Hypothalamus (tissue), 51 donors: ENCODE measurements at places on chromosomes 3 and 15.

DNA sequence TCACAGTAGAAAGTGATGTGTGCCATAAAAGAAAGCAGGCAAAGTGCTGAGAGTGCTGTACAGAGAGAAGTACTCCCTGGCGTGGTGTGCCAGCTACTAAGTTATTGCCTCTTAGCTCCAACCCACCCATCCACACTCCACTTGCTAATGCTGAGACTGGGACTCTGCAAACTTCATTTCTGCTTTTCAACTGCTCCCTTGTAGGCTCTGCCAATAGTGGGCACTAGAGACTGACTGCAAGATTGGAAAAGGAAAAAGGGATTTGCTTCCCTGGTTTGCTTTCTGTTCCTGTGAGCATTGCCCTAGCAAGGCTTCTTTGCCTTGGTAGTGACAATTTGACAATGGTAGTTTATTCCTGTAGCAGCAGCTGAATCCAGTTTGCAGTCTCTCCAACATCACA is 56.5 kb upstream of the TMEM108 start:
- no peak for DNase-seq

GRCh38 chr15:26848498-26848897 is 18.4 kb upstream of the GABRA5 start:
- DNase-seq = no peak

DNA sequence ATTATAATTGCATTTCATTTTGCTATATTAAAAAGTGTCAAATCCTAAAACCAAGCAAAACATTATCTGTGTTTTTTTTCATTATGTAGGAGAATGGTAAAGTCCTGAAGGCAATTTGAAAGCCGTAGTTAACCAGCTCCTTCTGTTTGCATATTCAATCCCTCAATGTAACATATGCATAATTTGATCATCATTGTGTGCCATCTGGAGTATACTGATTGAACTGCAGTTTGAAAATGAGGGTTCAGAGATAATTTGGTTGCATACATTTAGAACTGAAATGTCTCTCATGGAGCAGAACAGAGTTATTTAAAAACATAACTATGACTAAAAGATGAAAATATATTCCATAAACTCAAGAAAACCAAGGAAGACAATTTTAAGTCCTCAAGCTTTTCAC is 518.6 kb downstream of the GBE1 start:
- no peak for DNase-seq

GRCh38 chr15:70289191-70289955 is 191.7 kb upstream of the TLE3 start:
- no peak for DNase-seq

- DNase-seq = no peak
These were observed 33.5 kb upstream of the MFSD1 start for GRCh38 chr3:158768361-158768787.

DNA sequence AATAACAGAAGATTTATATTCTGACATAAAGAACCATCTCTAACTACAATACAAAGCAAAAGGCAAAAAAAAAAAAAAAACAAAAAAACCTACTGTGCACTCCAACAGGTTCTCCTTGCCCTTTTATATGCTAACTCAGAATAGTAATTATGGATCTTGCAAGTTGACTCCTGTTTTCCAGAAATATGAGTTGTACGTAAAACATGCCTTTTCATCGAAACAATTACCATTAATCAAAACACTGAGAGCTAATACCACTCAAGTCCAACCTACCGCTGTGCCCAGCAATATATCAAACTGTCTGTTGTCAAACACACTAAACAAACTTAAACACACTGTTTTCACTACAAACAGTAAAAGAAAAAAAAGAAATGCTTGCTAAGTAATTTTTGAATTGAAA is 389.8 kb downstream of the TBC1D5 start:
- DNase-seq = no peak

DNA sequence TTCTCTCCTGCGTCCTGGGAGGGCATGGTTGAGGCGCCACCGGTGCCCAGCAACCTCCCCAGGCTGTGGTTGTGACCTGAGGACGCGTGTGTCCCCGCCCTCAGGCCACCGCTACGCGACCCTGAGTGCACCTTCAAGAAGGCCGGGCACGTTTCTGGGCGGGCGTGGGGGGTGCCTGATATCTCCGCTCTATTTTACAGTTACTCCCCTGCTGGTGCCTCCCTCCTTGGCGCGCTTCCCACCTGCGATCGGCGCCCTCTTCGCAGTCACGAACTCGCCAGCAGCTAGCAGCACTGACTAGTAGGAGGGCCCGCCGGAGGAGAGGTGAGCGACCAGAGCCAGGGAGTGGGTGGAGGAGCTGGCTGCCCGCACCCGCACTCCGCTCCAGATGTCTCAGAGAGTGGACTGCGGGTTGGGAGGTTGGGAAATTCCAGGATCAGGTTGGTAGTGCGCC is 43.2 kb upstream of the POLG start:
- no peak for DNase-seq

DNA sequence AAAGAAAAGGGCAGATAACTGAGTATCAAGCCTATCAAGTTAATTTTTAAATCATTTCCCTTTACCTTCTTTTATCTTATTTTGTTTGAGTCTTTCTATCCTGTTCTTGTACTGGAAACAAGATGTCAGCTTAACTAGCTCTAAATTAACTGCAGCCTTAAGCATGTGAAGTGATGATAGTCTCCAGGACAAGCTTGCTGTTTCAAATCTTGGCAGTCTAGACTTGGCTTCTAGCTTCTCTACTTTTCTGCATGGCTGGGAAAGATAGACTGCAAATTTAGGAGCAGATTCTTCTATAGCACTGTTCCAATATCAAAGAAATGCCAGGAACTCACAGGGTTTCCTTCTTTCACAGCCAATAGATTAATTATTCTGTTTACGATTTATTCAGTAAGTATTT is 1034.4 kb downstream of the TUSC7 start:
- no peak for DNase-seq

GRCh38 chr15:65028921-65029735 is at the start of gene MTFMT:
Gene MTFMT, minus strand, starts transcription at chr15:65029639. Its CDS starts 26 bp downstream, at chr15:65029613.
- DNase-seq = peak; percentile 72

DNA sequence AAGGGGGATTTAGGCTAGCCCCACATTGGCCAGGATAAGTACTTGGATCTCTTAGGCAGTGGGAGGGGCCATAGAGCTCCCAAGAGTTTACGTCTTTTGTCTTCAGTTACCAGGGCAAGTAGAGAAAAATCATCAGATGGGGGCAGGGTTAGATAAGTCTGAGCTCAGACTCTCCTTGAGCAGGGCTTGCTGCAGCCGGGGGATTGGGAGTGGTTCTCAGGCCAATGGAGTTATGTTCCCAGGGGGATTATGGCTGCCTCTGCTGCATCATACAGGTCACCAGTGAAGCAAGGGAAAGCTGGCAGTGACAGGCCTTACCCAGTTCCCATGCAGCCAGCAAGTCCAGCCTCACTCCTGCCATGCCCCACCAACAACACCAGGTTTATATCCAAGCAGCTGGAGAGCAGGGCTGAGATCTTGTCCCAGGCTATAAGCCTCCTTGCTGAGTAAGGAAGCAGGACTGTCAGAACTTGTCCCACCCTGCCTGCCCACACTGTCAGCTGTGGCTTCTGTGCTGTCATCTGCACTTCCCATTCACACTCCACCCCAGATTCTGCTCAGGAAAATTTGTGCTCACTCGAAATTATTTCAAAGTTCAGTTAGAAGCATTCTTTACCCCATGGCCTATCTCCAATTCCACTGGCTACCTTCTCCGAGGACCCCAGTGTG is 215.3 kb downstream of the FAM43A start:
- DNase-seq = no peak

DNA sequence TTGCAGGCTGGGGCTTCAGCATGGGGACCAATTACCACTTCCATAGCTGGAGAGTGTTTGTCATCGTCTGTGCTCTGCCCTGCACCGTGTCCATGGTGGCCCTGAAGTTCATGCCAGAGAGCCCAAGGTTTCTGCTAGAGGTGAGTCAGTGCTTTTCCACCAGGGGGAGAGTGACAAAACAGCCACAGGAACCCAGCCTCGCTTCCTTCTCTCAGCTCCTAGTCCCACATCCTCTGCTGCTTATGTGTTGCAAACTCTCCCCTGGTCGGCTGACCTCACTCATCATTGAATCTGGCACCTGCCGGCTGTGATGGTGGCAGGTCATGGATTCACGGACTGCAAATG is 158.3 kb downstream of the SV2B start:
- no peak for DNase-seq

DNA sequence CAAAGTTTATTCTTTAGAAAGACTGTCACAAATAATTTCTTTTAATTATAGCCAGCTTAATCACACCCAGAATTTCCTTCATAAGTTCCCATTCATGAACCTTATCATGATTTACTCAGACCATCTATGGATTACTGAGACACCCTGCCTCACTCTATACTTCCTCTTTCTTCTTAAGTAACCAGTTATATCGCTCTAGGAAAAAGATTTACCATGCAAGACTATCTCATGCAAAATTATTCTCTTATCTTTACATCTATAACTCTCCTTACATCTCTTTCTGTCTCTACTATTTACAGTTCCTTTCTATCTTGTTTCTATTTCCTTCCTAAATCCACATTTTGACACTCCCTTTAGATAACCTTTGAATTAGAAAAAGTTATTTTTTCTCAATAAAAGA is 316.8 kb downstream of the POLQ start:
- no peak for DNase-seq

GRCh38 chr15:67968966-67969365 is 85.1 kb upstream of the PIAS1 start:
- no peak for DNase-seq

- no peak for DNase-seq
These were observed 48.2 kb downstream of the C3orf85 start for GRCh38 chr3:109184726-109185125.

- DNase-seq = no peak
These were observed 66.2 kb downstream of the TAFA4 start for GRCh38 chr3:68866157-68866556.

- DNase-seq = no peak
These were observed 7.4 kb downstream of the MKRN3 start for GRCh38 chr15:23572844-23573243.

DNA sequence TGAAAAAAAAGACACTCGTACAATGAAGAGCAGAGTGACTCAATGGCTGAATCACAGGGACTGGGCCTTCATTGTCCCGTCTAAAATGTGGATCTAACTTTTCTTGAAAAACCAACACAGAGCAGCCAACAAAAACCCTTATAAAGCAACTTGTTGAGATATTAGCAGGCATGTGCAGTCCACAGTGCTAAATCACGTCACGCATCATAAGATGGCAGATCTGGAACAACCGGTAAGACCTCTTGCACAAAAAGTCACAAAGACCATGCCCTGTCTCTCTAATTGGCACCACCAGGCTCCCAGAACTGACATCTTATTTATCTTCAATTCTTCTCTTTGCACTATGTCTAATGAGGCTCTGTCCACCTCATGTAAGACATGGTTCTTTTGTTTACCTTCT is 177.0 kb downstream of the MAGI1 start:
- DNase-seq = no peak

DNA sequence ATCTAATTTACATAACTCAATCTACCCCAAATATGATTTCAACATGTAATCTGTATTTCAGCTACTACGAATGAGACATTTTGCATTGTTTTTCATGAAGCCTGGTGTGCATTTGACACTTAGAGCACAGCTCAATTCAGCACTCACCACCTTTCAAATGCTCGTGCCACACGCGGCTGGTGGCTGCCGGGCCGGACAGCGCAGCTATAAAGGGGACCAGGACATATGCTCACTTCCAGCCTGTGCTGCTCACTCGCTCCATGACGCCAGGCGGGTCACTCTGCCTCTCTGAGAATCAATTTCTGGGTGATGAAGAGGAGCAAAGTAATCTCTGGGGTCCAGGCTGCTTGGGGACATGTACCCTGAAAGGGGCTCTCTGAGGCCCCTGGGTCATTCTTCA is 93.1 kb downstream of the WNT7A start:
- no peak for DNase-seq

DNA sequence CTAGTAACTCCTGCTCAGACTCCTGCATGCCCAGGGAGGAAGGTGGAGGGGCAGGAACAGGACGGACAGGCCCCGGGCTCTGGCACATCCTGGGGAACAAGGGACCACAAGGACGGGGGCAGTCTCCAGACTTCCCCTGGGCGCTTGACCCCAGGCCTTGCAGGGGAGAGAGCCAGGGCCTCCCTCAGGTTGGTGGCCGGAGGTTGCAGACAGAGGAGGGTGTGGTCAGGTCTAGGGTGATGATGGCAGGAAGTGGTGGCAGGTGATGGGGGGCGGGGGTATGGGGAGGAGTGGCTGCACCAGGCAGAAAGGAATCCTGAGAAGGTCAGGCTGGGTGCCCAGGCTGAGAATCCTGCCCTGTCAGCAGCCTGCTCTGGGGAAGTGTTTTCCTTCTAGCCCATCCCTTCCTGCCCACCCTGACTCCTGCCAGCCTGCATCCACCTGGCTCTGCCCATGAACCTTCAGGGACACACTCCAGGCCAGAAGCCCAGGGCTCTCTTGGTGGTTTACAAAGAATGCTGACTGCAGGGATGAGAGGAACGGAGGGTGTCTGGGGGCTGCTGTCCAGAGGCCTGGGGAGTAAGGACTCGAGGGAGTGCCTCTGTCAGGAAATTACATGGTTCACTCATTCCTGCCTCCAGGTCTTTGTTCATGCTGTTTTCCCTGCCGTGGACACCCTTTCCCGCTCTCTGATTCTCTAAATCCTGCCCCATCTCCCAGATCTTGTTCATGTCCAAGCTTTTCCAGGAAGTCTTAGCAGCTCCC is 15.8 kb downstream of the LOXL1 start:
- no peak for DNase-seq

DNA sequence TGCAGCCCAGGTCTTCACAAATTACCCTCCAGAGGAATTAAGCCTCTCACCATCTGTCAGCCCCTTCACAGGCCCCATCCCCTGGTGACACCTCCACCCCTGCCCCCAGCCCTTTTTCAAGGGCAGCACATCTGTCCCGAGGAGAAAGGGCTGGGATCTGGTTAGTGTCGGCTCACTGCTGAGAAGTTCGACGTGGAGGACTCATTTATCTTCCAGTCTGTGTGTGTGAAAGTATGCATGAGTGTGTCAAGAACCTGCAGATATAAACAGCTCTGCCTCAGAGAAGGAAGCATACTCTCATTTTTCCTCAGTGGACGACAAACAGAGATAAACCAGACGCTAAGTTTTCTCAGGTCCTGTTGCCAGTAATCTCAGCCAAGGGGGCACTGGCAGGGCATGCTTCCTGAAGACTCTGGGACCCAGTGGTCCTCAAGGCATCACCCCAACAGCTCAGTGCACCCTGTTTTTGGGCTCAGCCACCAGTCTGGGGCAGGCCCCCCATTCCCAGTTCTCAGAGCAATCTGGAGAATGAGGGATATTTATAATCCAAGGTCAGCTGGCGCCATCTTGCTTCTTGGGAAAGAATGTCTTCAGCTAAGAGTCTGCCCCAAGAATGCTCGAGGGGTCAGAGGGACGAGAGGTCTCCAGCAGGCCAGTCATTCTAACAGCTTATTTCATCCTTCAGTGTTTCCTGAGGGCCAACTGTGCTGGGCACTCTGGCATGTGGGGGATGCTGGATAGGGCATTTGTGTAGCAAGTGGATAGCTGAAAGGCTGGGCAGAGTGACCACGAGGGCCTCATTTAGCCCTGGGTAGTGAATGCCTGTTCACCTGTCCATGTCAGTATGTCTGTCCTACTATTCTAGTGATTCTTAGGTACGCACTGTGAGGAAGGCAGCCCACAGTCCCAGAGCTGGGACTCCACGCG is 73.6 kb downstream of the ADCY5 start:
- no peak for DNase-seq

GRCh38 chr3:186825294-186825821 is 17.2 kb upstream of the ADIPOQ start:
- DNase-seq = no peak
